NCI-H510A (cell line): ENCODE measurements at places on chromosomes 6 and 20.

DNA sequence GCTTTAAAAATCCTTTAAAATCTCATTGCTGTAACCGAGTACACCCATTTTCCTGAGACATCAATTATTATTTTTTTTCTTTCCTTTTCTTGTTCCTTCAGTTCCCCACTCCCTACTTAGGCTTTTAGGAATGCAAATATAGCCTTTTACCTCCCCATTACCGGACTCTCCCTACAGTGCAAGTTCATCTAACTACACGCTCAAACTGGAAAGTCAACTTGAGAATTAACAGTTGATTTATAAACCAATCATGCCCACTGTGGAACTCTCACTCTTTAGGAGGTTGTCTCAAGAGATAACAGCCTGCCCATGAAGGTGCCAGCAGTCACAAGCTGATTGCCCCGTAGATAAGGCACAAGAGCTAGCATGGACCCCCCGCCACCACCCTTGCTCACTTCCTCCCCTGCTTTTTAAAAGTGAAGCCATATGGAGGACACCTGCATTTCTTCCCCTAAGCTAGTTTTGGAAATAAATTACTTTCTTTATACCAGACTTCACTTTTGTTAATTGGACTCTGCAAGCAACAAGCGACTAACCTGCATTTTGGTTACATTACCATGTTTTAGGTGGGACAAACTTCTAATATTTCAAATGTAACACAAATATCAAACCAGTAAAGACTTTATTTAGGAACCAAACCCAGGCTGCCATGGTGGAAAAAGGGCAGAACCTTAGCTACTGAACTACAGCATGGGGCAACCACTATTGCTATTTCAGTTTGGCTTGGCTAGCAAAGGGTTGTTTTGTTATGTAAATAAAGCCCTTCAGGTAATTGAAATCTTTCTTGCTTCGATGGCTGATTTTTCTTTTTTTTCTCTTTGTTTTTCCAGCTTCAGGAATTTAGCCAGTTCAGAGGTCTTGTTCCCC lies 34.9 kb downstream of the UBD start:
- DNase-seq: no peak

DNA sequence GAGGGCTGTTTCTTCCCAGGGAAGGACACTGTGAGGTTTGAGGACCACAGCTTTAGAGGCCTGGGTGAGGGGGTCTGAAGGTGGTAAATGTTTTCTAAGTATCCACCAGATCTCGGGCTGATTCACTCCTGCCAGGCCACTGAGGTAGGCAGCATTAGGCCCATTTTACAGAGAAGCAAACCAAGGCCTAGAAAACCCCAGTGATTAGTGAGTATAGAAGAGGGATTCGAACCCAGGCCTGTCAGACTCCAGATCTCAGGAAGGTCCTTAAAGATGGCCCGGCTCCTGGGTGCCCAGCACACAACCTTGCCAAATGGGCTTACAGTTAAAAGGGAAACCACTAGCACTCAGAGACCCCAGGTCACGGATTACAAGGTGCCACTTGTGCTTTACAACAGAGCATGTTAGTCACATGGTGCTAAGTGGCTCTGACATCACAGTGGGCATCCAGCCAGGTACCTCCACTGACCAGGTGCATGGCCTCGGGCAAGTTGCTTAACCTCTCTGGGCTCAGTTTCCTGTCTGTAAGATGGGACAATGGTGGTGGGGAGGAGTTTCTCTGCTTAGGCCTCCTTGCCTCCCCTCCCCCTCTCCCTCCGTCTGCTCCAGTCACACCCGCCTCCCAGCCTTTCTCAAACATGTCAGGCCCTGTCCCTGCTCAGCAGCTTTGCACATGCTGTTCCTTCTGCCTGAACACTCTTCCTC lies 18.8 kb upstream of the SIRPA start:
- DNase-seq: no peak

DNA sequence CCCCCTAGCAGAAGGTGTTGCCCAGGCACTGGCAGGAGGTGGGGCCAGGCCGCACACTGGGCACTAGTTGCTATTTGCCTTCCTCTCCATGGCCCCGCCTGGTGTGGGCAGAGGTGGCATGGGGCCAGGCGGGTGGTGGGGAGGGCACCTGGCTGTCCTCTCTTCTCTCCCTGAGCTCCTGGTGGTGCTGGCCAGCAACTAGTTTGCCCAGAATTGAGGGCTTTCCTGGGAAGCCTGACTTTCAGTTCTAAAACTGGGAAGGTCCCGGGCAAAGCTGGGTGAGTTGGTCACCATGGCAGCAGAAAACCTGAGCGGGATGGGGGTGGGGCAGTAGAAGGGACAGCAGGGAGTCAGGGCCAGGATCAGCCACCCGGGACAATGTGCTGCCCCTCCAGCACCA lies 48.2 kb downstream of the RBM38 start:
- DNase-seq: peak; percentile 77

GRCh38 chr6:134134654-134135053 lies 82.2 kb upstream of the SLC2A12 start:
- no peak for DNase-seq

GRCh38 chr20:32621071-32621890 lies 36.1 kb upstream of the NOL4L start:
- no peak for DNase-seq

GRCh38 chr6:157885876-157886275 lies 62.8 kb downstream of the SNX9 start:
- no peak for DNase-seq

GRCh38 chr6:21050935-21051334 lies 516.7 kb downstream of the CDKAL1 start:
- DNase-seq: no peak

DNA sequence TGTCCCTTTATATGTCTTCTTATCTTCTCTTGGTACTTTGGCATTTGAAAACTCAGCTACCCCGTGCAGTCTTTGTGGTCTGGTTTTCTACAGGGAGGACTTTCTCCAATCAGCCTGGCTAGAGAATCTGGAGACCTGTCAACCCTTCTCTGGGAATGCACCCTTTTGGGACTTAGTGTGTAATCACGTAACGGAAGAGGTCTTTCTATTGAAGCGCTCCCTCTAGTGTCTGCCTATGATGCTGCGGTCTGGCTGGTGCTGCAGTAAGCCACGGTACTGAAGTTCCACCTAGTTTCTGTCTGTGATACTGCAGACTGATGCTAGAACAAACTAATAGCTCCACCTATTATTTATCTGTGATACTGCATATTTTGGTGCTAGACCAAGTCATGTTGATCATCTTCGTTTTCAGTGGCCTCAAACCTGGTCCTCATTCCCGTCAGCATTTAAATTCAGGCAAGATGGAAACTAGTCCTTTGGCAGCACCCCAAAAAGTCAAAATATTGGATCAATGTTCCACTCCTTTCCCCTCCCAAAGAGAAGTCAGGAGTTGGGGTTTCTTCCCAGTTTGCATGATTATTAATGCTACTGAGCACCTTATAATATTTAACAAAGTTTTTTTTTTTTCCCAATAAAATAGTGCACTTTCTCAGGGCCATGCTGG lies 12.5 kb upstream of the SIRPB2 start:
- peak; percentile 44 for DNase-seq

DNA sequence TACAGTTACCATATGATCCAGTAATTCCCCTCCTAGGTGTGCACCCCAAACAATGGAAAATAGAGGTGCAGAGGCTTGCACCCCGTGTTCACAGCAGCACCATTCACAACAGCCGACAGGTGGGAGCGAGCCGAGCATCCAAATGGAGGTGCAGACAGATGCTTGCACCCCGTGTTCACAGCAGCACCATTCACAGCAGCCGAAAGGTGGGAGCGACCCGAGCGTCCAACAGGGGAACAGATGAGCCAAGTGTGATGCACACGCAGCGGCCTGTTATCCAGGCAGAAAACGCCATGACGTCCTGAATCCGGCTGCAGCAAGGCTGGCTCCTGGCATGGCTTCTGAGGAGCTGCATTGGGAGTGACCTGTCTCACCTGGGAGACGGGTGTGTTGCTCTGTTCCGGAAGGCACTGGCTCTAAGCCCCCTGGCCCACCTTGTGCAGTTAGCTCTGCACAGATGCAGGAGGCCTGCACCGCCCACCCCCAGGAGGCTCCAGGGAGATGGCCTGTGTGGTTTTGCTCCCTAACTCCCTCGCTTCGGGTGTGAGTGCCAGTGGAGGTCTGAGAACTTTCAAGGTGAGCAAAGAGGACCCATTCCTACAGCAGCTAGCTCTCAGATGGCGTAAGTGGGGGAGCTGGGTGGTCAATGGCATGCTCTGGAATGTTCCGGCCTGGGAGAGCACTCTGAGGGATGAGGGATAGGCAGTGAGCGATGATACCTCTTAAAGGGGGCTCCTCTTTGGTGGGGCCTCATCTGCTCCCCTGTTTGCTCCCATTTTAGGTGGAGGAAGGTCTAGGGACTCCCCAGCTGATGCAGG lies 47.8 kb upstream of the FRMD1 start:
- no peak for DNase-seq

- no peak for DNase-seq
These were observed 3.4 kb upstream of the TMEM30A start for GRCh38 chr6:75288023-75288422.

- DNase-seq: no peak
These were observed 219.3 kb upstream of the HSF2 start for GRCh38 chr6:122180132-122180531.

GRCh38 chr6:116003668-116004067 lies 57.0 kb downstream of the FRK start:
- no peak for DNase-seq

DNA sequence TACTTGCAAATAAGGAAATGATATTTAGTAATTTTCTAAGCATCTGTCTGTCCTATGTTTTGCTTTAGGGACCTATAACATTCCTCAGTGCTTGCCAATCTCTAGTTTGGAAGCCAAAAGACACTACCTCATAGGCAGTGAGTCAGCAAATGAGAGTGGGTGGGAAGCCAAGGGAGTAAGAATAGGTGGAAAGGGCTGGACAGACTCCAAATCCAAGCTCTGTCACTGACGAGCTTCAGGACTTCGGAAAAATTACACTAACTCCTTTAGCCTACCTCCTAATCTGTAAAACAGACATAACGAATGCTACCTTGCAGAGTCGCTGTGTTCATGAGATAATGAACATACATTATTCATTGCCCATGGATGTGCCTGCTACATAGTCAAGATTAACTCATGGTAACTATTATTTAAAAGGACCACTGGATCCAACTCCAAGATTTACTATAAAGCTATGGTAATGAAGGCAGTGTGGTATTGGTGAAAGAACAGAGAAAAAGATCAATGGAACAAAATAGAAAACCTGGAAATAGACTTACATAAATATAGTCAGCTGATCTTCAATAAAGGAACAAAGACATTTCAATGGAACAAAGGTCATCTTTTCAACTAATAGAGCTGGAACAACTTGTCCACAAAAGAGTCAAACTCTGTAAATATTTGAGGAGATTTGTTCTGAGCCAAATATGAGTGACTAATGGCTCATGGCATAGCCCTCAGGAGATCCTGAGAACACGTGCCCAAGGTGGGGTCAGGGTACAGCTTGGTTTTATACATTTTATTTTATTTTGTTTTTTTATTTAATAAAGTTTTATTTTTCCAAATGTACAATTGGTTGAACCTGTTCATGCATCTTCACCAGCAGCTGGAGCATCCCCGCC lies 64.1 kb downstream of the FAM50B start:
- DNase-seq: no peak

GRCh38 chr6:87932361-87932760 lies 115.3 kb upstream of the SPACA1 start:
- no peak for DNase-seq

GRCh38 chr6:148771212-148771601 lies 24.4 kb downstream of the UST start:
- DNase-seq: no peak

DNA sequence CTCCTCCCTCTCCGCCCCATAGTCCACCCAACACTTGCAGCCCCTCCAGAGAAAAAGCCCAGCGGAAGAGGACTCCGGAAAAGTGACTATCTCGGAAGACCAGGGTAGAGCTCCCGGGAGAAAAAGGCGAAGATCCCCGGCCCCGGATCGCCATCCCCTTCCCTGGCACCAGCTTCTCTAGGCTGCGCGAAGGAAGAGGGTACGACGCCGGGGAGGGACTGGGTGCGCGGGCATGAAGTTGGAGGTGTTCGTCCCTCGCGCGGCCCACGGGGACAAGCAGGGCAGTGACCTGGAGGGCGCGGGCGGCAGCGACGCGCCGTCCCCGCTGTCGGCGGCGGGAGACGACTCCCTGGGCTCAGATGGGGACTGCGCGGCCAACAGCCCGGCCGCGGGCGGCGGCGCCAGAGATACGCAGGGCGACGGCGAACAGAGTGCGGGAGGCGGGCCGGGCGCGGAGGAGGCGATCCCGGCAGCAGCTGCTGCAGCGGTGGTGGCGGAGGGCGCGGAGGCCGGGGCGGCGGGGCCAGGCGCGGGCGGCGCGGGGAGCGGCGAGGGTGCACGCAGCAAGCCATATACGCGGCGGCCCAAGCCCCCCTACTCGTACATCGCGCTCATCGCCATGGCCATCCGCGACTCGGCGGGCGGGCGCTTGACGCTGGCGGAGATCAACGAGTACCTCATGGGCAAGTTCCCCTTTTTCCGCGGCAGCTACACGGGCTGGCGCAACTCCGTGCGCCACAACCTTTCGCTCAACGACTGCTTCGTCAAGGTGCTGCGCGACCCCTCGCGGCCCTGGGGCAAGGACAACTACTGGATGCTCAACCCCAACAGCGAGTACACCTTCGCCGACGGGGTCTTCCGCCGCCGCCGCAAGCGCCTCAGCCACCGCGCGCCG lies 822 bp downstream of the FOXQ1 start:
- no peak for DNase-seq

GRCh38 chr6:122068291-122068769 lies 331.1 kb upstream of the HSF2 start:
- DNase-seq: no peak

GRCh38 chr20:51596668-51597388 lies 54.3 kb upstream of the NFATC2 start:
- no peak for DNase-seq

DNA sequence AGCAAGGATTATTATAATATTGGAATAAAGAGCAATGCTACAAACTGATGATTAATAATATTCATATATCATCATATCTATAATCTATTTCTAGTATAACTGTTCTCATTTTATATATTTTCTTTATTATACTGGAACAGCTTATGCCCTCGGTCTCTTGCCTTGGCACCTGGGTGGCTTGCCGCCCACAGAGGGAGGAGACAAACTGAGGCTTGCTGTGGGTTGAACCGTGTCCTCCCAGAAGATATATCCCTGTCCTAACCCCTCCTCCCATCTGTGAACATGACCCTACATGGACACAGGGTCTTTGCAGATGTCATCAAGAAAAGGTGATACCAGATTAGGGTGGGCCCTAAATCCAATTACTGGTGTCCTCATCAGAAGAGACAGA lies 4.7 kb downstream of the RNASET2 start:
- DNase-seq: no peak

DNA sequence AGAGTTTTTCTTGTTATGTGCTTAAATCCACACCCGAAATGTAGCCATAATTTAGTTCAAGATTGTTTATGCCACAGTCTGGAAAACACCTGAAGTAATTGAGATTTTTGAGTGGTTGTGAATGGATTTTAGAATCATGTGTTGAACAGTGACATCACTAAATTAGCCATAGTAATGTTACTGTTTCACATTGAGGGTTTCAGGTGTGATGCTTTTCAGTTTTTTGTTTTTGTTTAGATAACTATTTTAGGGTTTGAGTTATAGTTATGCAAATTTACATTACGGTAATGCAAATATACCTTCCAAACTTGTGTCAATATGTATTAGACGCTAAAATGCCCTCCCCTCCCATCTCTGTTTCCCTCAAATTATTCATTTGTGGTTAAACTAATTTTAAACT lies 22.9 kb downstream of the QKI start:
- no peak for DNase-seq
